HFF-Myc (cell line): ENCODE measurements at places on chromosomes 5 and 9.

DNA sequence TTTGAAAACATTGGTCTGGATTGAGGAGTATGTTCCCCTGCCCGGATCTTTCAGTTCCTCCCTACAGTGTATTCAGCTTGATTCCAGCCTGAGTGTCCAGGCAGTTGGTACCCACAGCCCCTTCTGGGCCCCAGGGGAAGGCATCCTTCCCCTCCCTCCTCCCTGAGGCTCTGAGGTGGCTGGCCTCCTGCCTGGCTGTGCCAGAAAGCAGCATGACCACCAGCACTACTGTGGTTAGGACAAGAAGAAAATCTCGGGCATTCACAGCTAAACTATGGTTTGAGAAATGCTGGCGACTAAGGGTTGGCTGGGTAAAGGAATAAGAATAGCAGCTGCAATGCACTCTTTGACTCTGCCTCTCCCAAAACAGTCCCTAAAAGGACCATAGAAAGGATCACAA lies 84.6 kb upstream of the LIFR start:
- DNase-seq = no peak

- no peak for DNase-seq
Measured at GRCh38 chr9:124797343-124798103, 20.6 kb downstream of the OLFML2A start.

DNA sequence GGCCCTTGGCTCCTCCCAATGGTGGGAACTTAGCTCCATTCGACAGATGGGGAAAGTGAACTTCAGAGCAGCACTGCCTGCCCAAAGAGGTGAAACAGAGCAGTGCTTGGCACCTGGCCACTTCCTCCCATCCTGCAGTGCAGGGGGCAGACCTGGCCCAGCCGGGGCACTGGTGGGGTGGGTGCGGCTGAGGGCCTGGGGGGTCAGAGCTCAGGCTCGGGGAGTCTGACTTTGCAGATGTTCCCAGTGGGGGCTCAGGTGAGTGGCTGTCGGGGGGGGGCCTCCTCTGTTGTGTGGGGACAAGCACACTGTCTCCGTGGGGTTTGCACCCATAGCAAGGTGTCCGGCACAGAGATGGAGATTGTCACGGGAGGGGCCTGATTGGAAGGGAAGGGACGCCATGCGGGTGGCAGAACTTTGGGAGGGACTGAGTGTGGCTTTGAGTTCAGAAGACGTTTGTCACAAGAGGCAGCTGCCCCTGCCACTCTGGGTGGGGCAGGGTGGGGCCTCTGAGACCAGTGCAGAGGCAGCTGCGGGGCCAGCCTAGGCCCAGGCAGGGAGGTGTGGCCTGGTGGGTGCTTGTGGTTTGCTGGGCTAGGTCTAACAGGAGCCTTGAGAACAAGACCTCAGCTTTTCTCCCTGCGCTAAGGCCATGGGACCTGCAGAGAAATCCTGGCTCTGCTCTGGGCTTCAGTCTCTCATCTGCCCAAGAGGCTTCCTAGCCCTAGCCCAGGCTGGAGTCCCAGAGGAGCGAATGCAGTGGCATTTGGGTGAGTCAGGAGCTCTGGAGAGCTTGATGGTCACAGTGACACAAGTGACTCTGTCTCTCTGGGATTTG lies 2.5 kb downstream of the MYMK start:
- DNase-seq = no peak

GRCh38 chr9:127559247-127559680 lies 52.8 kb upstream of the STXBP1 start:
- no peak for DNase-seq

DNA sequence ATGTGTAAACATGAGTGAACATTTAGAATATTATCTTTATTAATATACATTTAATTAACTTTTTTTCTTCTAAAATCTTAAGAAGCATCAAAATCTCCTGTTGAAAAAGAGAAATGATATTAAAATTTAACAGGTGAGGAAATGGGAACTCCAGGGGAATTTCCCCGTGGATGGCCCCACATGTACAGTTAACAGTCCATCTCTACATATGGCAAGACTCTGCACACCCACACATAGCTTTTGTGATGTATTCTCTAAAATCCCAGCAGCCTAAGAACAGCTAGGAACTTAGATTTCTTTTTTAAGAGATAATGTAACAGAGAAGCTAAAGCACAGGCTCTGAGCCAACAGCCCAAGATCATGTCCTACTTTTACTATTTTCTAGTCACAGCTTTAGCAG lies 556.3 kb upstream of the RGMB start:
- no peak for DNase-seq
